ENCODE measurements at places on chromosomes 6 and 20.

DNA sequence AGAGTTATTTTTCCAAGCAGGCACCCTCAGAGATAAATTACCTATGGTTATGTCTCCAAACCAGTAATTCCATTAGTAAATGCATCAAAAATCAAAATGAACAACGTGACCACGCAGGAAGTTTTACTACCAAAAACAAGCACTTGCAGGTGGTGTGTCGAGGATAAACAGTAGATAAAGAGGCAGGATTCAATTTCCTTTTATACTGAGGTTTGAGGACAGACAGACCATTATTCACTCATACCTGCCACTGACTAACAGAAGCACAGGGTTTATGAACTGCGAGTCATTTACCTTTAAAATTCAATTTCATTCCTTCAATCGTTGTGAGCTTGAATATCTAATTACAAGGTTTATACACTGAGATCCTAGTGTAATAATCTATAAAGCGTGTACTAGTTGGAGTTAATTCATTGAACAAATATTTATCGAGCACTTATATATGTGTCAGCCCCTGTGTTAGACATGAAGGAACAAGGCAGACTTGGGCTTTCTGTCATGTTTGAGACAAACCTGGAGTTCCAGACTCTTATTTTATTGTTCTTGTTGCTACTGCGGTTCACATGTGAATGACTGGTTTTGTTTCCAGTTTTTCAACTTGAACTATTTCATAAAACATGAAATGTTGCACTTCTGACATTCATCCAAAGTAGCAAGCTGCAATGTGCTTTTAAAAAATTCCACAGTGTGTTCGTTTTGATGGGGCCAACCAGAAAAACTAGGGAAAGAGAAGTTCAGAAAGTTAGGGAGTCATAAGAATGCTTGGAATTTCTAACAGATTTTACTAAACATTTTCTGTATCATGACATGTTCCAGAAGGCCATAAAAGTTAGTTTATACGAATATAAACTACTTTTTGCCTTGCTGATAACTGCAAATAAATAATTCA lies 205.6 kb downstream of the UST start:
- DNase-seq, result no peak

DNA sequence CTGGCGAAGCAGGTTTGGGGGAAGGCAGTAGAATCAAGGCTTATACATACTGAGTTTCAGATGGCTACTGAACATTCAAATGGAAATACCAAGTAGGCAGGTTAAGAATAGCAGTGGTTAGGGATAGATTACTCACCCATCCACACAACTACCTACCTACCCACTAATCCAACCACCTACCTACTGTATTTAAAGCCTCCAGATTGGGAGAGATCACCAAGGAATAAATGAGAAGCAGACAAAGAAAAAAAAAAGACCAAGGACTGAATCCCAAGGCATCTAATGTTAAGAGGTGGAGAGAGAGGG lies 68.3 kb upstream of the SMIM29 start:
- no peak for DNase-seq

- peak; percentile 7 for DNase-seq
These were observed 21.9 kb downstream of the PYGB start for GRCh38 chr20:25269833-25270170.

DNA sequence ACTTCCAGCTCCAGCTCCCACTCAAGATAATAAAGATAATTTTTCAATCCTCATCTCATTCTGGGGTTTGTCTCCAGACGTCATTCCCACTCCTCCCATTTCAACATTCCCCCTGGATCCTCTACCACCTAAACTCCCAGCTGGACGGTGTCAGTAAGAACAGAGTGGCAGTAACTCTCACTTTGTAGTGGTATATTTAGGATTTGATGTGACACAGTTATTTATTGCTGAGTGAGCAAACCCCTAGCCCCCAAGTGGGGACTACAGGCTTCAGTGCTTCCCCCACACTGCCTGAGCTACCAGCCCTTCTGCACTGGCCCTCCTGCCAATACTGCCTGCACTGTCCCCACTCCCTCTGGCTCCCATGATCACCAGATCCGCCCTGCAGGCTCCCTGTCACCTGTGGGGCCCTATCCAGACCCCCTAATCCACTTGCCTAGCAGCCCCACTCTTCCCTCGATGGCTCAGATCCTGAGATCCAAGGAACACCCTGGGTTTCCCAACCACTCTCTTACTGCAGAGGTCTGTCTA lies 2.4 kb downstream of the C6orf47 start:
- DNase-seq, result no peak

GRCh38 chr6:54415517-54415916 lies 107.3 kb downstream of the TINAG start:
- no peak for DNase-seq

DNA sequence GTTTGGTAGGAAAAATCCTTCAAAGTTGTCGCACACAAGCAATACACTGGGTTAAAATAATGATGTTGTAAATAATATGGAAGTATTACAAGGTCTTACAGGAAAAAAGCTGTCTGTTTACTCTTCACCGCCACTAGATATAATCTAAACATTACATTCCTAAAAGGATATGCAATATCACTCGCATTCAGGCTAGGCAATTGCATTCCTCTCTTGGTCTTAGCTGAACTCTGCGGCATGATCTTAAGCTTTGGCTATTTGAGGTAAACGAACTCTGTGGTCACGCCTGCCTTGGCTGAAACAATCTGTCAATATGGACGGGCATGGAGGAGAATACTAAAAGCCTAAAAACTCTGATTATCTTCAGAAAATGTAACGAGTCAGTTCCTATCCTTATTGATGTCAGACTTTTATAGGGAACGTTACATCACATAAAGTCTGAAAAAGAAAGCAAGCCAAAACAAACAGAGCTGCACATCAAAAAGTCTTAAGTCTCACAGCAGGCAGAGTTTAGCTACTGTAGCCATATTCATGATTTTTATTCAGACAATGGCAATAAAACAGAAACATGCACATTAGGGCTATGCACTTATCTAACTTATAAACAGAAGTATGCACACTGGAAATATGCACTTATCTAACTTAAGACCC lies 30.8 kb upstream of the FILIP1 start:
- DNase-seq, result no peak

GRCh38 chr6:54112151-54112650 lies 958 bp downstream of the MLIP start:
- no peak for DNase-seq

GRCh38 chr6:105274678-105275077 lies 94.9 kb upstream of the POPDC3 start:
- DNase-seq, result no peak

- DNase-seq, result no peak
These were observed 25.3 kb downstream of the SERAC1 start for GRCh38 chr6:158142789-158143188.

GRCh38 chr6:159720708-159721107 lies 6.6 kb upstream of the WTAP start:
- DNase-seq, result peak; percentile 24

- DNase-seq, result no peak
These were observed 16.5 kb upstream of the TINAG start for GRCh38 chr6:54291738-54292137.

- no peak for DNase-seq
These were observed 11.2 kb upstream of the MRPS18A start for GRCh38 chr6:43698584-43699349.

- no peak for DNase-seq
These were observed 86.4 kb upstream of the FRMD1 start for GRCh38 chr6:168165373-168165772.

- DNase-seq, result no peak
These were observed 184.2 kb upstream of the FOXA2 start for GRCh38 chr20:22768266-22769178.

DNA sequence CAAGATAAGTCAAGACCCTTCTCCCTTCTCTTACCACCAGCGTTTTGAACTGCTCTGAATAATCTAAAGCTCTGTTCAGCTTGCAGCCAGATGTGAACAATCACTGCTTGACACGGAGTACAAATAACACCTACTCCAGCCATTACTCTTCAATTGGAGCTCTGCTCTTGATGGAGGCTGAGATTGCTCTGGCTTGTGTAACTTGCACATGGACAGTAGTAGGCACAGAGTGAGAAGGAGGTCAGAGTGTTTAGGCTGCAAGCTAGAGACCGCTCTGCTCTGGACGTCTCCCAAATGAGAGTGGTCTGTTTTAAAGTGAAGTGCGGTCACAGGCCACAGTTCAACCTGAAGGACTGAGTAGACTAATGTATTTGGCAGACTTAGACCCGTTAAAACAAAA lies 158.3 kb downstream of the HDGFL1 start:
- DNase-seq, result no peak

- DNase-seq, result no peak
These were observed 81.5 kb downstream of the RREB1 start for GRCh38 chr6:7189101-7189758.

- no peak for DNase-seq
These were observed 54.7 kb upstream of the GGTLC1 start for GRCh38 chr20:24043294-24043693.

DNA sequence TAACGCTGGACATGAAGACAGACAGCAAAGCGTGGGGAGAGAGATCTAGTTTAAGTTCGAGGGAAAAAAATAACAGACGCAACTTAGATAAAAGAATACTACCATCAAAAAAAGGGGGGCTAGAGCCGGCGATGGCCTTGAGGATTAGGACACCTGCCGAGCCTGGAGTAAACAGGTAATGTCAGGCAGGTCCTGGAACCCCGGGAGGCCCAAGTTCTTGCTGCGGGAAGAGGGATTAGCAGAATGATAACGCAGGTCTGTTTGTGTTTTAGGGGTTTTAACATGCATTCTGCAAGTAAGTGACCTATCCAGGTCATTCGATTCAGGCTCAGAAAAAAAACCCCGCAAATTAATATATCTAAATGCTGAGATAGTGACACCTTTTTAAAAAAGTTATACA lies 754 bp upstream of the TMEM170B start:
- no peak for DNase-seq

- DNase-seq, result no peak
These were observed 12.5 kb upstream of the THBD start for GRCh38 chr20:23061734-23062561.

GRCh38 chr6:54320871-54321270 lies 12.6 kb downstream of the TINAG start:
- DNase-seq, result no peak

DNA sequence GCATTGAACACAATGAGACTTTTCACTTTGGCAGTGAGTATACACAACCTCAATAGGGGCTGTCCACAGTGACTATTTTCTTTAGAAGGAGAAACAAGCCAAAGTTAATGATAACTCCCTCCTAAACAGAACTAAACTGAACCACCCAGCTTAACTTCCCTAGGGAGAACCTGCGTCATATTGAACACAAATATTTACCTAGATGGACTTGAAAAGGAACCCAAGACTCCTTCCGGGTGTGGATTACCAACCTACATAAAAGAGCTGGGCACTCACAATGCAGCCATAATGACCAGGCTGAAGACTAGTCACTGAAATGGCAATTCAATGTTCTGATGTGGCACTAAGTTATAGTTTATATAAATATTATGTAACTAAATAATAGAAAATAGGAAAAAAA lies 160.6 kb downstream of the IBTK start:
- no peak for DNase-seq

DNA sequence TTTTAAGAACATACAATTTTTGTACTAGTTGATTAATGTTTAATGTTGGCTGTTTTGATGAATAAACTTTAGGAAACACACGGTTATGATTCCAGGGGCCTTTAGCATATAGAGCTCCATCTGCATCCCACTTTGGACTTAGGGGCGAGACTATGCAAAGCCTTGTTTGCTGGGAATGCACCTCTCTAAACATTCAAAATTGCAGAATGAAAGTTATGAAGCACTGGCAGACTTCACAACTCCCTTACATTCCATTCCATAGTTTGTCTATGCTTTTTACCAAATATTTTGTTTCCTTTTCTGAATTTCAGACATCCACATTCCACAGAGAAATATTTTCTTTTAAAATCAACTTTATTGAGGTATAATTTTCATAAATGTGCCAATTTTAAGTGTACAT lies 10.3 kb upstream of the TCP11 start:
- no peak for DNase-seq

DNA sequence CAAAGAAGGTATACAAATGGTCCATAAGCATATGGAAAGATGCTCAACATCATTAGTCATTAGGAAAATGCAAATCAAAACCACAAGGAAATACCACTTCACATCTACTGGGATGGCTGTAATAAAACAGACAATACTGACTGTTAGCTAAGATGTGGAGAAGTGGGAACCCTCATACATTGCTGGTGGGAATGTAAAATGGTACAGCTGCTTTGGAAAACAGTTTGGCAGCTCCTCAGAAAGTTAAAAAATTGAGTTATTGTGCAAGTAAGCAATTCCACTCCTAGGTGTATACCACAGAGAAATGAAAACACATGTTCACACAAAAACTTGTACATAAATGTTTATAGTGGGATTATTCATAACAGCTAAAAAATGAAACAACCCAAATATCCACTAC lies 173.0 kb upstream of the JAG1 start:
- DNase-seq, result no peak

DNA sequence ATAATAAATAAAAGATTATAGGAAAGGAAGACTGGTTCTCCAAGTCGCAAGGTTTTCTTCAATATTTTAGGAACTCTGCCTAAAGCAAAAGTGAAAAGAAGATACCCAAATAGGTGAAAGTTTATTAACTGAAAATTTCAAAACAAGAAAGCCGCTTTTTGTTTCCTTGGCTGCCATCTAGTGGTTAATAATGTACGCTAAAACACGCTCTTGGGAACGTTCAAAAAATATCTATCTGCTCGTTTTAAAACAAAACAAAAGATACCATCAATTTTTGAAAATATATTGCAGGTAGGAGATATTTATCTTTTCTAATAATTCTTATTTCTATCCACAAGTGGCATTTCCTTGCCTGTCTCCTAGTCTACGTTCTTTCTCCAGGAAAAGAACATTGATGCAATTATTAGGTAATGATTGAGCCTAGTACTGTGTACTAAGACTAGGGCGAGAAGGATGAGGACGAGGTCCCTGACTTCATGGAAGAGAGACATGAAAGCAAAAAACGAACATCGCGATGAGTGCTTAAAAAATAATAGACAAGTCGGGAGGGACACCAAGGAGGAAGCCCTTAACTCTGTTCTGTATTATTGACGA lies 97.2 kb downstream of the SPTLC3 start:
- no peak for DNase-seq

GRCh38 chr6:144878577-144878976 lies 593.4 kb downstream of the UTRN start:
- no peak for DNase-seq

DNA sequence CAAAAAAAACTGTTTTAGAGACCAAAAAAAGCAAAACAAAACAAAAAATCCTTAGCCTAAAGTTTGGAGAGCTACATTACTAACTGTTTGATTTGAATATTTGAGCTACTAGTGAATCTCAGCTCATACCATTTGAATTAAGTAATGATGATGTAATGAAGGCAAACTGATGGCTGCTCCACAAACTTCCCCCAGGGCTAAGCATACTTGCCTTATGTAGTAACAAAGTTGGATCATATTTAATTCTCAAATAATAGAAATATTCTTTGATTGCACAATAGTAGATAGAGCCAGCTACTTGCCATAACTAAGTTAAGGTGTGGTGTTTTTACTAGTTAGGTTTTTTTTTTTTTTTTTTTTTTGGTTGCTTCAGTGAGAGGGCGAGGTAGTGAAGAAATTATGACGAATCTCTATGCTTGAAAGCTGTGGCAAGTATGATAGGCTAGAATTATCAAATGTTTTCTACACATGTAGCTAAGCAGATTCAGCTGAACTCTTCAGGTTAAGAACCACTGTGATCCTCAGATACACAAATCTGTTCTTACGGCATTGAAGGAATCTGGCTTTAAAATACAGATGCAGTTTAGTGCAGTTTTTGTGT lies 2.9 kb downstream of the RAB32 start:
- DNase-seq, result no peak
